Fibroblast of villous mesenchyme (primary cell): ENCODE measurements at places on chromosomes 7 and 10. TPM values are rescaled to one million over a fixed set of nuclear protein-coding genes. Genes with fewer than 3 reads are reported as not detected.

The TMEM270 gene
- not detected in 2 replicates for total RNA-seq

The SDK1 gene
- 0.43 and 0.64 TPM in 2 replicates for total RNA-seq

The FBXO24 gene
- 0.32 and 0.43 TPM in 2 replicates for total RNA-seq

DNA sequence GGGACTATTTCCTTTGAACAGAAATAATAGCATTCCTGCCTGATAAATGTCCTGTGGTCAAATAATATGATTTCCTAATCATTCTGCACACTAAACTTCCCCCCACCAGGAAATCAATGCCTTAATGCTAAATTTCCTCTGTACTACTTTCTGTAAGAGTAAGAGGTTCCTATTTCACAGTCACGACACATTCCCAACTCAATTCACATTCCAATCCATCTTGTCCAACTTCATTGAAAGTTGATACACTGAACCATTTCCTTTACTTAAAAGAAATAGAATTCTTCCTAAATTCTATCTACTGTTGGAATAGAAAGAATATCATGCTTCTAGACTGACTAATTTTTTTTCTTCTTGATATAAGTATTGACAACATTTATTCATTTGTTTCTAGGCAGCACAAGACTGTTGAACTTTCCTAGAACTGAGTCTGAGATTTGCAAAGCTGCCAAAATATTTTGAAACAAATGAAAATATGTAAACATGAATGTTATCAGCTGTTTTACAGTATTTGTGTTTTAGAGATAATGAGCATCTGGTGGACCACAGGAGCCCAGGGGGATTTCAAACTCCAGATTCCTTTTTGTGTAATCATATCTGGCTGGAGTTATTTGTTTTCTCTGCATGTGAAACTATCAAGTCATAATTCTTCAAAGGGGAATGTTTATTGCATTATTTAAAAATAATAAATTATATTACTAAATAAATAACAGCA is 121.5 kb downstream of the TPST1 start:
- peak; percentile 96 for DNase-seq

DNA sequence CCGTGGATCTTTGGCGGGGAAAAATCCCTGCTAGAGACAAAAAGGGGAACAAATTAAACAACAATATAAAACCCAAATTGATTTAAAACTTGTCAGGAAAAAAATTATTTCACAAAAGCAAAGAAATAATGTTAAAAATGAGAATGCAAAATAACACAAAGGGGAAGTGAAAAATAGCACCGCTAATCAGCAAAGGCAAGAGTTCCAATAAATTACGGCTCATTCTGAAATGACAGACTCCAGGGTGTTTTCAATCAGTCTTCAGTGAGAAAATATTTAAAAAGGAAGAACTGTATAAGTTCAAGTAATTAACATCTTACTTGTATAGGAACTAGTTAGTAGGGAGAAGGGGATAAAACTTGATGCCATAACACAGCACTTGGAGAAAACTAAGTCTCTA is 336.8 kb downstream of the LRRTM3 start:
- no peak for DNase-seq

- DNase-seq = no peak
These were observed 477 bp upstream of the ZC3HAV1 start for GRCh38 chr7:139109983-139110411.

DNA sequence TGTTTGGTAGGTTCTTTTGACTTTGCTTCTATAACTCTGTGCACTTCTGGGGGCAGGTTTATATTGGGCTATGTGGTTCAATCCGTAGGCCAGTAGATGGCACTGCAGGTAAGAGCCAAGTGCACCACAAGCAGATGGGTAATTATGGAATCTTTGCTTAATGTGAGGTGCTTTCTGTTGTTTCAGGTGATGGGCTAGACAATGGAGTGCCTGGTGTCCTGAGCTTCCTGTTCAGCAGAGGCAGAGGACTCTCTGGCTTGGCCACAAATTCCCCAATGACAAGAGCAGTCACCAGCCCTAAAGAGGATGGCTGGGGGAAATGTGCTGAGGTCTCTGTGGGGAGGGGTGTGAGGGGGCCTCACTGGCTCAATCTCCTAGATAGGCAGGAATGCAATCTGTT is 455.0 kb downstream of the CCSER2 start:
- peak; percentile 1 for DNase-seq

The CDK1 gene
- total RNA-seq = 20.0 and 49.2 TPM in 2 replicates

GRCh38 chr10:122085423-122085911 is 96.5 kb downstream of the TACC2 start:
- DNase-seq = no peak

The ARHGEF5 gene
- 1.9 and 3.9 TPM in 2 replicates for total RNA-seq

DNA sequence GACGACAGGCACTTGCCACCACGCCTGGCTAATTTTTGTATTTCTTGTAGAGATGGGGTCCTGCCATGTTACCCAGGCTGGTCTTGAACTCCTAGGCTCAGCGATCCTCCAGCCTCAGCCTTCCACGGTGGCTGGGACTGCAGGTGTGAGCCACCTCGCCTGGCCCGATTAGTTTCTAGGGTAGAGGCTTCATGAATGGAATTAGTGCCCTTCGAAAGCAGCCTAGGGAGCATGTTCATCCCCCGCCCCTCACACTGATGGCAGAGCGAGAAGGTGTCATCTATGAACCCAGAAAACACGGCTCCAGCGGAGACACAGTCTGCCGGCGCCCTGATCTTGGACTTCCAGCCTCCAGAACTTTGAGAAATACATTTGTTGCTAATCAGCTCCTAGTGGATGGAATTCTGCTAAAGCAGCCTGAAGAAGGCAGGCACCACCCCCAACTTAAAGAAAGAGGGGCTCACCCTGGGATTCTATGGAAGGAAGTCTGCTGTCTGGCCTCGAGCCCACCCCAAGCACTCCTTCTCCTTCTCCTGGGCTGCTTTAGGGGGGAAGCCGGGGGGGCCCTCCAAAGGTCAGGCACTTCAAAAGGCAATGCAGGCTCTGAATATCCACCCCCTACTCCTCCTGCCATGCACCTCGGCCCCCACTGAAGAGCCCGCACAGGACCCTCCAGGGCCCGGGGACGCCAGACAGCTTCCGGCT is 10.1 kb downstream of the PDGFA start:
- no peak for DNase-seq

The IFIT1B gene
- under 0.01 TPM in 1 of 2 replicates, not detected in the other for total RNA-seq

The TMEM213 gene
- not detected in 2 replicates for total RNA-seq

GRCh38 chr7:12386313-12386740 is 17.3 kb downstream of the VWDE start:
- DNase-seq = no peak

DNA sequence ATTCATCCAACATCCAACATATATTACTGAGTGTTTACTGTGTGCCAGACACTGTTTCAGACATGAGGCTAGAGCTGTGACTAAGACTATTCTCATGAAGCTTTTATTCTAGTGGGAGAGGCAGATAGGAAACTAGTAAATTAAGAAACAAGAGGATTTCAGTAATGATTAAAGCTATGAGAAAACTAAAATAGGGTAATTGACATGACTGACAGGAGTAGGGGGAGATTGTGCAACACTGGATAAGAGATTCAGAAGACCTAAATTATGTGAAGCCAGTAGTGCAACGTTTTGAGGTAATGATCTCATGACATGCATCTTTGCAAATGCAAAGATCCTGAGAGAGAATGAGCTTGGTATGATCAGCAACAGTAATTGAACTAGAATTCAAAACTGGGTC is 48.6 kb upstream of the MKLN1 start:
- DNase-seq = no peak

The CTNNA3 gene
- under 0.01 TPM in 1 of 2 replicates, not detected in the other for total RNA-seq

- no peak for DNase-seq
These were observed 53.1 kb downstream of the UNCX start for GRCh38 chr7:1285556-1286301.

DNA sequence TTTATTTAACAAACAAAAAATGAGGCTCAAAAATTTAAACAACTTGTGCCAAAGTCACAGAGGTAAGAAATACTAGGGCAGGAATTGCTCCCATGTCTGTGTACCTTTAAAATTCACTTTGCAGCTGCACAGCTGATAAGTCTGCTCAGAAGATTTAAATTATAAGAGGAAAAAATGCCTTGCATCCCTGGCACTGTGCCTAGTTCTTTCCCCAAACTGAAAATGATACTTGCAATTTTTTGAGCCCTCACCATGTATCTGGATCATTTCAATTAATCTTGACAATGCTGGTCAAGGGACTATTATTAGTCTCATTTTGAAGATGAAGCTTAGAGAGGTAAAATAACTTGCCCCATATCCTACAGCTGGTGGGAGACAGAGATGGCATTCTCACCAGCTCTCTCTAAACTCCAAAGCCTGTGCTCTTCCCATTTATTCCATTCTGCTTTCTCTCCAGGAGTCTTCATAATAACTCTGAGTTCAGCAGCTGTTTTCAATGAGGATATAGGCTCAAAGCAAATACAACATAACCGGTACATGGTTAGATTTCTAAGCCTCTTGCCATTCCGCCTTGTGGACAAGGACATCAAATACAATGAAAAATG is 350.5 kb upstream of the LRRTM3 start:
- no peak for DNase-seq

- DNase-seq = no peak
These were observed 102.8 kb upstream of the ARID5B start for GRCh38 chr10:61798713-61799112.

- DNase-seq = no peak
These were observed 24.1 kb downstream of the SEMA3D start for GRCh38 chr7:85162721-85163120.

DNA sequence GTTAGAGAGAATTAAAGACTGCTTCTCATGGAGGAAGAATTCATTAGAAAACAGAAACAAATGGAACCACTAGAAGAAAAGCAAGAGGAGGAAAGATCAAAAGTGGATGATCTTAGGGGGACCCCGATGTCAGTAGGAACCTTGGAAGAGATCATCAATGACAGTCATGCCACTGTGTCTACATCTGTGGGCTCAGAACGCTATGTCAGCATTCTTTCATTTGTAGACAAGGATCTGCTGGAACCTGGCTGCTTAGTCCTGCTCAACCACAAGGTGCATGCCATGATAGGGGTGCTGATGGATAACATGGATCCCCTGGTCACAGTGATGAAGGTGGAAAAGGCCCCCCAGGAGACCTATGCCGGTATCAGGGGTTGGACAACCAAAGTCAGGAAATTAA is 154.4 kb upstream of the CHRM2 start:
- no peak for DNase-seq

DNA sequence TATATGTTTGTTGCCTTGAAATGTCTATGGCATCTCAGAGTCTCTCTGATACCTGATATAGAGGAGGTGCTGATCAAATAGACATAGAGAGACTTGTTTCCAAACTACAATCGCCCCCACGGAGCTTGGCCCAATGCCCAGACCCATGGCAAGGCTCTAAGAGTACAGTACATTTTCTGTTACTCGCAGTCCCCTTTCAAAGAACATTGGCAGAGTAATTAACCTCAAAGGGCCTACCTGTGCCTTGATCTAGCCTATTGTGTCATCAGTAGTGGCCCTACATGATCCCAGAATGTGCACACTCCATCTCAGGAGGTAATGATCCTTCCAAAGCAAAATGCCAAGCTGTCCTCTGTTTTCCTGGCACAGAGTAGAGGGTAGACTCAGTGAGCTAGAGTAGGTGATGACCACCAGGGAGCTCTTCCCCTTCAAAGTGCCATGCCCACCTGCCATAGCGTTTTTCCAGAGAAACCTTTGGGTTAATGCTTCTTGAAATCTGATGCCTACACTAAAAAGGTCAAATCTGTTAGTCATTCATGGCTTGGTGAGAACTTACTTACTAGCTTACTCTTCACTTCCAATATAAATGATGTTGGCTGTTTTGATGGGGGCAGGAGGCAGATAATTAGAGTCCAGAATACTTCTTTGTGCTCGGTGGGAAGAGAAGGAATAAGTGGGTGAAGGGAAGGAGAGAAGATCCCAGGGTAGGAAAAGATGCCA is 41.2 kb upstream of the ACSL5 start:
- no peak for DNase-seq

DNA sequence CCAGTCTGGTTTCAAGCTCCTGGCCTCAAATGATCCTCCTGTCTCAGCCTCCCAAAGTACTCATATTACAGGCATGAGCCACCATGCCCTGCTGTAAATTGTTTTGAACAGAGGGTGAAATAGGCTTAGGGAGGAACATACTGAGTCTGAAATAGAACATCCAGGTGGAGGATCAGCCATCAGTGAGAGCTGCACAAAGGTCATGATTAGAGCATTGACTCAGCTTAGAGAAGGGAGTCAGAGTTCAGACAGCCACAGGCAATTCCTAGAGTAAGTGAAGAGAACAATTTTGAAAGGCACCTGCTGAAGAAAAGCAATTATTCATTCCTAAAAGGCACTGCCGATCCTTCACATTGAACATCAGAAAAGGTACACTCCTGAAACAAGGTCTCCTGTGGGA is 15.9 kb upstream of the NEBL start:
- DNase-seq = no peak

DNA sequence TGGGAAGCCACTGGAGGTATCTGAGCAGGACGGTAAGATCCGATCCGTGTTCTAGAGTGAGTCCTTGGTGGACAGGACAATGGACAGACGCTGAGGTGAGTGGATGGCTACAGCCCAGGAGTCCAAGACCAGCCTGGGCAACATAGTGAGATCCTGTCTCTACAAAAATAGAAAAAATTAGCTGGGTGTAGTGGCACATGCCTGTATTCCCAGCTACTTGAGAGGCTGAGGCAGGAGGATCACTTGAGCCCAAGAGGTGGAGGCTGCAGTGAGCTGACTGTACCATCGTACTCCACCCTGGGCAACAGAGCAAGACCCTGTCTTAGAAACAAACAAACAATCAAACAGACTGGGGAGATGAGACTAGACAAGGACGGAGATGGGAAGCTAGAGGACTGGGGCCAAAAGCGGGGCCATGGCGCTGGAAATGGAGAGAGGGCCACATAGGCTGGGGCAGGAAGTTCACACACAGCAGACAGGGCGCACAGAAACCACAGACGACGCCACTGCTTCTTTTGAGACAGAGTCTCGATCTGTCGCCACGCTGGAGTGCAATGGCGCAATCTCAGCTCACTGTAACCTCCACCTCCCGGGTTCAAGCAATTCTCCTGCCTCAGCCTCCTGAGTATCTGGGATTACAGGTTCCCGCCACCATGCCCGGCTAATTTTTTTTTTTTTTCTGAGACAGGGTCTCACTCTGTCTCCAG is 24.7 kb downstream of the DAGLB start:
- no peak for DNase-seq

DNA sequence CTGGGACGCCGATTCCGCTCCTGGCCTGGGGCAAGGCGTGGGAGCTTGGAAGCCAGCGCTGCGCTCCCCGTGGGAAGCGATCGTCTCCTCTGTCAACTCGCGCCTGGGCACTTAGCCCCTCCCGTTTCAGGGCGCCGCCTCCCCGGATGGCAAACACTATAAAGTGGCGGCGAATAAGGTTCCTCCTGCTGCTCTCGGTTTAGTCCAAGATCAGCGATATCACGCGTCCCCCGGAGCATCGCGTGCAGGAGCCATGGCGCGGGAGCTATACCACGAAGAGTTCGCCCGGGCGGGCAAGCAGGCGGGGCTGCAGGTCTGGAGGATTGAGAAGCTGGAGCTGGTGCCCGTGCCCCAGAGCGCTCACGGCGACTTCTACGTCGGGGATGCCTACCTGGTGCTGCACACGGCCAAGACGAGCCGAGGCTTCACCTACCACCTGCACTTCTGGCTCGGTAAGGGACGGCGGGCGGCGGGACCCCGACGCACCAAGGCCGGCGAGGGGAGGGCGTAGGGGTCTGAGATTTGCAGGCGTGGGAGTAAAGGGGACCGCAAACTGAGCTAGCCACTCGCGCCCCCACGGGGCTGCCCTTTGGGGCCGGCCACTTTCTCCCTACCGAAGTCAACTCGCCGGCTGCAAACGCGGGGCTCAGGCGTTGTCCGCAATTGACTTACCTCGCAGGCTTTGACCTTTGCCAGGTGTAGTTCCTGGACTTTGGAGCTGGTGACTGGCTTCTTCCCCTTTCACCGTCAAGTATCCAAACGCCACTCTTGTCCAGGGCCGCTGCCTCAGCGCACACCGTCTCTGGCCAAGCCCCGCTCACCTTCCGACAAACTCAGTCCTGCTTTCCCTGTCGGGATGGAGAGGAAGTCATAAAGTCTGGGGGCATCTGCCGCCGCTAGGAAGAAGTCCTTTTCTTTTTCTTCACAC is at the start of gene SCIN:
Gene SCIN, plus strand, starts transcription at position 187 of the 928 bp plus-strand sequence. Its CDS starts 67 bp downstream, at position 254.
- DNase-seq = no peak
